NCI-H2107 (cell line): ENCODE measurements at places on chromosomes 13 and 19.

- no peak for DNase-seq
Measured at GRCh38 chr13:39524795-39525194, 78.2 kb downstream of the LHFPL6 start.

DNA sequence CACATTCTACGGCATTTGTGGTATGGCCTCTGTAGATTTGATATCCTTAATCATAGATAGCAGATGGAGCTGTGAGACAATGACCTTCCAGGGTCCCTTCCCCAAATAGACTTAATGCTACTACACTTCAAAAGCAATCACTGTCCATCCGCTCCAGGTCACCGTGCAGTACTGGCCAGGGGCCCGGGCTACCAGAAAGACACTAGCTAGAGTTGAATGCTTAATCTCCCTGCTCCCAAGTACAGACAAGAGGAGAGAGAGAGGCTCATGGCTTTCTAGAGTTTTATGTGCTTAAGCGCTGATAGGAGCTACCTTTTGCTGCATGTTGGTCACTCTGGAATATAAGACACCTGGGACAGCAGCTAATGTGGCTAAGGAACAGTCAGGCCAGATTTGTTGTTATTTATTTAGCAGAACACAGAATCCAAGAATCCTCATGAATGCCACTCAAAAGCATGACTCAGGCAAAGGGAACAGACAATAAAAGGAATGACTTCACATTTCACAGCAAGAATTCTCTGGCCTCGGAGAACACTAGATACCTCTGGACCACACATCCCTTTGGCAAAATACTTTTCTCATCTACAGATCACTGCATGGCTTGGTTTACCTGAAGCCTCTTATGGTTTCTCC, 165.0 kb downstream of the LACC1 start:
- DNase-seq, result no peak

DNA sequence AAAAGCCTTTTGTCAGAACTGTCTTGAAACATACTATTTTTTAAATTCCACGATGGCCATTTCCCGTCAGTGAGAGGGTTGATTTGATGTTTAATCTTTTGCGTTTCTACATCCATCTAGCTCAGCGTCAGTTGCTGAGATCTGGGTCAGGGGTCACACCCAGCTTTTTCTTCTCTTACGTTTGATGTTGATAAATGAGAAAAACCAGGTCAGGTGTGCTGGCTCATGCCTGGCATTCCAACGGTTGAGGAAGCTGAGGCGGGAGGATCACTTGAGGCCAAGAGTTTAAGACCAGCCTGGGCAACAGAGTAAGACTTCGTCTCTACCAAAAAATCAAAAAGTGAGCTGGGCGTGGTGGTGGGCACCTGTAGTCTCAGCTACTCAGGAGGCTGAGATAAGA, 168.9 kb downstream of the PTPRS start:
- DNase-seq, result no peak

GRCh38 chr19:2734589-2735288, 5.1 kb downstream of the SLC39A3 start:
- DNase-seq, result no peak

DNA sequence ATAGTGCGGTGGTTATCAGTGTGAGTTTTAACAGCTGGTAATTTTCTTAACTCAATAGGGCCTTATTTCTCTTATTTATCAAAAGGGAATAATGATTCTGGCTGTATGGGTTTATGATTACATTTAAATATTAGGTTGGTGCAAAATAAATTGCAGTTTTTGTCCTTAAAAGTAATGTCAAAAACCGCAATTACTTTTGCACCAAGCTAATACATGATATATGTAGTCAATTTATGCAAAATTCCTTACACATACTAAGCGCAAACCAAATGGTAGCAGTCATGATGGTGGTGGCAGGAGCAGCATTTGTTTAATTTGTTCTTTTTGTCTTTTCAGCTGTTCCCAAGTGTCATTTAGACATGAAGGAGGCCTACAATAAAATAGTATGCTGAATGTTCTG, 1777.1 kb downstream of the OLFM4 start:
- no peak for DNase-seq

- DNase-seq, result no peak
Measured at GRCh38 chr19:28301463-28301862, 911.5 kb downstream of the UQCRFS1 start.
